Stimulated activated CD8-positive, alpha-beta memory T cell treated with anti-CD3 and anti-CD28 coated beads, Interleukin-7, amount 100 ng/mL, for 1 hour (primary cell): ENCODE measurements at places on chromosomes 3 and 15.

- DNase-seq, result no peak
Measured at GRCh38 chr3:174547801-174548435, 311.2 kb upstream of the NAALADL2 start.

- DNase-seq, result no peak
Measured at GRCh38 chr15:80730387-80730786, 35.3 kb downstream of the ABHD17C start.

DNA sequence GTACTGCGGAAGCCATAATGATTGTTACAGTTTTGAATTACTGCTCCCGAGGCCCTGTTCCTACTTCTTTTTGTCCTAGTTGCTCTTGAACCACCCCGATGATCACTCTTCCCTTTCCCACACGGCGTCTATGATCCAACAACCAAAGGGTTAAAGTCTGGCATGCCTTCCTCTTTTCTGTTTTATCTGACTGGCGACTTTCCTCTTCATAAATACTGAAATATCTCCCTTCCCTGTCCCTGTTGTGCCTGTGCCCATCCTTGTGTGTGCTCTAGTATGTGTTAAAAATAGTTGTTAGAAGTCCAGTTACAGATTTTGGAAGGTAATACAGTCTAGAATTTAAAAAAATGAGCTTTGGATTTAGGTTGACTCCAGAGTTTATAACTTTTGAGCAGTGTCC is 83.6 kb downstream of the AKAP13 start:
- DNase-seq, result no peak

GRCh38 chr3:177973241-177973840 is 562.9 kb upstream of the KCNMB2 start:
- no peak for DNase-seq

- DNase-seq, result no peak
Measured at GRCh38 chr15:67753891-67754290, 71.4 kb upstream of the SKOR1 start.

- no peak for DNase-seq
Measured at GRCh38 chr3:71688121-71688520, 37.1 kb downstream of the EIF4E3 start.

GRCh38 chr3:46947981-46948791 is 28.4 kb downstream of the CCDC12 start:
- peak; percentile 46 for DNase-seq

DNA sequence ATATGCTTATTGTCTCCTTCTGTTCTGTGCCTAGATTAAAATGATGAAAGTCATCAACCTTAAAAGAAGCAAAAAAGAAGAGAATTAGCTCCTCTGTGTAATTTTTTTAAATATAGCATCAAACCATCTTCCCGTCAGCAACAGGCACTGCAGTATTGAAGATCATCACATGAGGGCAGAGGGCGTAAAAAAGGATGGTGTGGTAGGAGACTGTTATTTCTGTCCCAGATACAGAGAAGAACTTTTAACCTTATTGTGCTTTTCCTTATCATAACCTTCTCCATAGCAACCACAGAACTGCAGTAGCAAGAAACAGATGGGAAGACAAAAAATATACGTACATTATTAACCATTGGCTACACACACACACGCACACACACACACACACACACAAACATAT is 88.8 kb downstream of the IGSF11 start:
- DNase-seq, result no peak

DNA sequence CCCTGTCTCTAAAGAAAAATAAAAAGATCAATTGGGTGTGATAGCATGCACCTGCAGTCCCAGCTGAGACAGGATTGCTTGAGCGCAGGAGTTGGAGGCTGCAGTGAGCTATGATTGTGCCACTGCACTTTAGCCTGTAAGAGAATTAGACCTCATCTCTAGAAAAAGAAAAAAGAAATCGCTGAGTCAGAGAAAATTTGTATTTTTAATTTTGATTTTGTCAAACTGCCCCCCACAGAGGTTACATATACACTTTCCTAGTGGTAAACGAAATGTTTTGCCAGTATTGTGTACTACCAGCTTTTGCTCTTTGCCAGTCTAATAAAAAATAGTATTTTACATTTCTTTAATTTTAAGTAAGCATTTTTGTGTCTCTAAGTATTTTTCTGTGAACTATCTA is 5.3 kb upstream of the CRYGS start:
- DNase-seq, result no peak

- DNase-seq, result no peak
Measured at GRCh38 chr3:217948-218347, 21.4 kb downstream of the CHL1 start.

- no peak for DNase-seq
Measured at GRCh38 chr3:37997342-37997741, 6.8 kb downstream of the VILL start.

- no peak for DNase-seq
Measured at GRCh38 chr3:155495387-155495786, 201.9 kb upstream of the STRIT1 start.
